PC-3 (cell line): ENCODE measurements at places on chromosomes 3 and 15. TPM values are rescaled to one million over a fixed set of nuclear protein-coding genes. Genes with fewer than 3 reads are reported as not detected.

DNA sequence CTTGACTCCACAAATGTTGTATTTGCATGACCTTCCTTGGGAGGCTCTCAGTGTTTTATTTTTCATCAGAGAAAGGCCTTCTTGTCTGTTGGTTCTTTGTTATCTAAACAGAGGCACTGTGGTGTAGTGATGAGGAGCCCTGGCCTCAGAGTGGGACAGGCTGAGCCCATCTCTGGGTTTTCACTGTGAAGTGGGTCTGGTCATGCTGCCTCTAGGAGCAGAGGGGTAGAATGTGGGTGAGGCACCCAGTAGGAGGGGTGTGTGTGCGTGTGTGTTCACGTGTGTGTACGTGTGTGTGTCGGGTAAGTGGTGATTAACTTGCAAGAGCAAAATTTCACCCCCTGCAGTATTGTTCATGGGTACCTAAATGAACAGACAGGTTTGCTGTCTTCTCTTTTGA is 14.4 kb downstream of the KLF13 start:
- no peaks in the 10 kb centered on the region for H3K27me3 ChIP-seq
- H3K4me1 ChIP-seq, result peaks cover 4% of the 10 kb centered on the region; the same call in 1 of the 2 replicates
- H3K36me3 ChIP-seq, result no peaks in the 10 kb centered on the region
- DNase-seq, result no peak
- H3K27ac ChIP-seq, result no peak overlapping the region

GRCh38 chr3:47949979-47950378 is 66.2 kb downstream of the MAP4 start:
- no peaks in the 10 kb centered on the region for H3K36me3 ChIP-seq
- H3K27ac ChIP-seq, result no peak overlapping the region
- H3K27me3 ChIP-seq, result no peaks in the 10 kb centered on the region
- no peak overlapping the region for H3K4me3 ChIP-seq

DNA sequence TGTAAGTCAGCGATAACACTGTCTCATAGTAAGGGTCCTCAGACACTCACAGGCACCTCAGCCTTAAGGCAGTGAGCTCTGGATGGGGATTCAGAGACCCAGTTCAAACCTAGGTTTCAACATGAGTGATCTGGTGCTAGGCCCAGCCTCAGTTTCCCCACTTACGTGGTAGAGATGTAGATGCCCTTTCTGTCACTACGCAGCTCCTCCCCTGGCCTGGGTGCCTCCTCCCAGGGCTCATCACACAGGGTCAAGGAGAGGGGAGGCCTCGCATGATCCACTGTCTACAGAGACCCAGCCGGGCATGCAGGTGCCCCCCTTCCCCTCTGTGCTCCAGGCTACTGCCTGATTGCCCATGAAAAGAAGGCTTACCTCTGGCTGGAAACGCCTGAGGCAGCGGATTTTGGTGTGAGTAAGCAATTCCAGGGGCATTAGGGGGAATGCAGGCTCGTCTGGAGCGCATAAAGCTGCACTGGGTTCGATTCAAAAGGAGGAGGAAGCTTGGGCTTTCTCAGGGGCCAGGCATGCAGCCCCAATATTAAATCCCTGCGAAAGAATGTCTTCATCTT is 69.8 kb upstream of the ANKRD34C start:
- no peak overlapping the region for H3K4me3 ChIP-seq
- no peaks in the 10 kb centered on the region for H3K4me1 ChIP-seq
- no peak overlapping the region for H3K27ac ChIP-seq
- DNase-seq, result no peak
- peaks cover 16% of the 10 kb centered on the region for H3K27me3 ChIP-seq

DNA sequence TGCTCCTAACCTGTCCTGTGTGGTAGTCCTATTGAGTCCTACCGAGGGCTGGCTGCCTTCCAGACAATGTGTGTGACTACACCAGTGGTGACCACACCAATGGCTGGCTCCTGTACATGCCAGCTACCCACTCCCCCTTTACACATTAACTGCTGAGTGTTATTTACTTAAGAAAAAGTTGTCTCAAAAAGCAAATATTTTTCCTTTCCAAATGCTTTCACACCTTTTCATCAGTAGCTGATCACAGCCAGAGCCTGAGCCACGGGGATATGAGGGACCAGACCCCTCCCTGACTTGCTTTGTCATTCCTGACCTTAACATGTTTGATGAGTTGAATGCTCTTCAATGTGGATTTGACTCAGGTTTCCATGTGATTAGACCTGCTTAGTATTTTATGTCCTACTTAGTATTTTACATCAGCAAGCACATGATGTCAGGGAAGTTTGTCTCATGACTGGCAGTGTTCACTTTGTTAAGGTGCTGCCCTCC is 29.6 kb upstream of the GREM1 start:
- peak overlapping the region; percentile 83 for H3K27ac ChIP-seq
- peaks cover 39% of the 10 kb centered on the region for H3K4me1 ChIP-seq
- no peaks in the 10 kb centered on the region for H3K36me3 ChIP-seq
- H3K4me3 ChIP-seq, result no peak overlapping the region

GRCh38 chr15:72838311-72838731 is 54.8 kb upstream of the ADPGK start:
- H3K36me3 ChIP-seq, result no peaks in the 10 kb centered on the region
- H3K4me1 ChIP-seq, result no peaks in the 10 kb centered on the region
- no peak overlapping the region for H3K27ac ChIP-seq
- H3K4me3 ChIP-seq, result no peak overlapping the region
- no peak for DNase-seq

DNA sequence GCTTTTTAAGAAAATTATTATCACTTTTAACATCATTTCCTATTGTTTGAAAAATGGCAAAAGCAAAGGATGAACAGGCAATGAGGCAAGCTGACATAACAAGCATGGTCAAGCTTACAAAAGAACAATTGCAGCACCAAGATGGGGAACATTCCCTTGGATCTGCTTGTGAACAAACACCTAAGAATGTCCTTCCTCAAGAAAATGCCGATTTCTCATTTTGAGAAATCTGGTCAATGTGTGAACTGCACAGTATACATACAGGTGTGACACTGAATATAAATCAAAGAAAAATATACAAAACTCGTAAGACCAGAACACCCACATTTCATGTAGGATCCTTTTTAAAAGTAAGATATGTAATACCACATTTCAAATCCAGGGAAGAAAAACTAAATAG is 58.9 kb downstream of the LRRFIP2 start:
- no peaks in the 10 kb centered on the region for H3K36me3 ChIP-seq
- no peak overlapping the region for H3K4me3 ChIP-seq
- H3K4me1 ChIP-seq, result no peaks in the 10 kb centered on the region
- peak; percentile 12 for DNase-seq
- H3K27ac ChIP-seq, result no peak overlapping the region
- no peaks in the 10 kb centered on the region for H3K27me3 ChIP-seq

- H3K27me3 ChIP-seq, result peaks cover 44% of the 10 kb centered on the region
- no peak overlapping the region for H3K27ac ChIP-seq
- no peak overlapping the region for H3K4me3 ChIP-seq
- no peak for DNase-seq
These were observed 34.6 kb upstream of the ROPN1 start for GRCh38 chr3:124026516-124026915.

DNA sequence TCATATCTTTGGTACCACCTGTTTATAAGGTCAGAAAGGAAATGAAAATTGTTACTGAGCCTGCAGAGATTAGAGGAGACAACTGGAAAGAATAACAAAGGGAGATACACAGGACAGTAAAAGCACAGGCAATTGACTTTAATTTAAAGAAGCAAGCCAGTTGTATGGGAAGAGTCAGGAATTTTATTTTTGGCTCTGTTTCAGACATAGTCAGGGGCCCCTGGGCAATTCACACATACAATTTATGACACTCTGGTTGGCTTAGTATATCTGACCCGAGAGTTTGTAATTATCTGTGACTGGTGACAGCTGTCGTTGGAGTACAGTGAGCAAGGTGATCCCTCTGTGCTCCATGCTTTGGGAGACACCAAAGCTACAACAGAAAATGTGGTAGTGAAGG is 591.9 kb upstream of the NECTIN3 start:
- H3K4me3 ChIP-seq, result no peak overlapping the region
- DNase-seq, result no peak
- no peak overlapping the region for H3K27ac ChIP-seq
- H3K36me3 ChIP-seq, result no peaks in the 10 kb centered on the region

DNA sequence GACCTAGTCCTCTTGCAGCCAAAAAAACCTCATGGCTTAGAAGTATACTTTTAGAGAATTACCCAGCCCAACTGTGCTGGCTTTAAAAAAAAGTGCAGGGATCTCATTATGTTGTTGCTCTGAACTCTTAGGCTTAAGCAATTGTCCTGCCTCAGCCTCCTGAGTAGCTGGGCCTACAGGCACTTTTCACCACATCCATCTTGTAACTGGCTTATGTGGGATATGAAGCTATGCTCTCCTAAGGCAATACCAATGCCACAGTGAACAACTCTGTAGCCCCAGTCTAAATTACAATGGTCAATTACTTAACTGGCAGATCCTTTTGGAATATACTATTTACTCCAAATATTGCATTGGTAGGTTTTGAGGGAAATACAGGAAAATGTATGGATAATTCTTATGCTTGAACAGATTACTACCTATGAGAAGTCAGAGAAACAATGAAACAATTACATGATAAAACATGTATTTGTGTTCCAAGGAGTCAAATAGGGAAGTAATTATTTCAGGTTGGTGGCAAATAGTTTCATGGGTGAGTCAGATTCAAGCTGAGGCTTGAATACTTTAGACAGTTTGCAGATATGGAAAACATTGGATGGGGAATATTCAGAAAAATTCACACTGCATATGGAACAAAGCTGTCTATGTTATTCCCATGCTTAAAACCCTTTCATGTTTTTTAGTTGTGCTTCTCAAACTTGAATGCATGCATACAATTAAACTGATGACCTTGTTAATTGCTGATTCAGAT is 34.6 kb upstream of the GPR149 start:
- H3K4me1 ChIP-seq, result no peaks in the 10 kb centered on the region
- DNase-seq, result no peak
- H3K27me3 ChIP-seq, result peaks cover 5% of the 10 kb centered on the region; the same call in 1 of the 2 replicates
- no peak overlapping the region for H3K27ac ChIP-seq

- H3K36me3 ChIP-seq, result no peaks in the 10 kb centered on the region
- peaks cover 3% of the 10 kb centered on the region; the same call in 1 of the 2 replicates for H3K27me3 ChIP-seq
- no peak for DNase-seq
- no peak overlapping the region for H3K4me3 ChIP-seq
- H3K4me1 ChIP-seq, result peaks cover 21% of the 10 kb centered on the region
- no peak overlapping the region for H3K27ac ChIP-seq
These were observed 34.0 kb upstream of the ITGA11 start for GRCh38 chr15:68465861-68466560.

- DNase-seq, result peak; percentile 26
- no peak overlapping the region for H3K27ac ChIP-seq
- H3K4me3 ChIP-seq, result no peak overlapping the region
These were observed 135.3 kb upstream of the TGFBR2 start for GRCh38 chr3:30471066-30471465.

DNA sequence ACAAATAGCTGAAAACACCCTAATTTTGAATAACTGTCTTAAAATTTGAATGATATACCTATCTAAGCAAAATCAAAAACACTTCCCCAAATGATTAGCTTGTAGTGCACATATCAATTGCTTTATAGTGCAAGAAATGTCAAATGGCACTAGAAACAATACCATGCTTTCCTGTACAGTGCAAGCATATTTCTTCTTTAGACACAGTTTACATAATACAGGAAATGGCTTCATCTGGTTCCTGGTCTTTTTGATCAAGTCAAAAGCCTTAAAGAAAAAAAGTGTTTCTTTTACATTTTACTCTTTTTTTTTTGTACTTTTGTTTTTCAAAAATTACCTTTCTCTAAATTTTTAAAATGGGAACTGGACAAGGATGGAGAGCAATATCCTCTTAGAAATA is 352.1 kb downstream of the MECOM start:
- no peak overlapping the region for H3K4me3 ChIP-seq
- no peak for DNase-seq
- H3K4me1 ChIP-seq, result peaks cover 5% of the 10 kb centered on the region; the same call in 1 of the 2 replicates
- no peaks in the 10 kb centered on the region for H3K36me3 ChIP-seq
- no peaks in the 10 kb centered on the region for H3K27me3 ChIP-seq
- H3K27ac ChIP-seq, result no peak overlapping the region

GRCh38 chr3:101828691-101829436 is 20.4 kb upstream of the NFKBIZ start:
- peak overlapping the region; percentile 76 for H3K4me3 ChIP-seq
- H3K27me3 ChIP-seq, result no peaks in the 10 kb centered on the region
- 0 out of 2 replicates have a peak overlapping the region, but pooled peaks have one; percentile 79 for H3K27ac ChIP-seq
- no peak for DNase-seq
- no peaks in the 10 kb centered on the region for H3K36me3 ChIP-seq
- peaks cover 20% of the 10 kb centered on the region for H3K4me1 ChIP-seq

DNA sequence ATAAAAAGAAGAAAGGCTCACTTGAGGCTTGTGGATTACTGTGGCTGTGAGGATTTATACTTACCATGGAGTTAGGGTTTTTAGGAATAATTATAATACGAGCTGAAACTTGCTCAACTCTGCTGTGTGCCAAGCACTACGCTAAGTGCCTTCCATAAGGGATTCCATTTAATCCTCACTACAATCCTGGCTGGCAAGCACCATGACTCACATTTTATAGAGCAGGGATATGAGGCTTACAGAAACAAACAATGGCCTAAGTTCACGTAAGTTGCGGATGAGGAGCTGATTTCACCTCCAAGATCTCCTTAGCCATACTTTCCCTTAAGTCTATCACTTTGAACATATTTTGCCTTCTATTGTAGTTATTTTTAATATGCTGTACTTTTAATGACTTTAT is 43.9 kb upstream of the ARL8B start:
- no peak overlapping the region for H3K27ac ChIP-seq
- H3K27me3 ChIP-seq, result no peaks in the 10 kb centered on the region
- H3K4me1 ChIP-seq, result peaks cover 6% of the 10 kb centered on the region; the same call in 1 of the 2 replicates

DNA sequence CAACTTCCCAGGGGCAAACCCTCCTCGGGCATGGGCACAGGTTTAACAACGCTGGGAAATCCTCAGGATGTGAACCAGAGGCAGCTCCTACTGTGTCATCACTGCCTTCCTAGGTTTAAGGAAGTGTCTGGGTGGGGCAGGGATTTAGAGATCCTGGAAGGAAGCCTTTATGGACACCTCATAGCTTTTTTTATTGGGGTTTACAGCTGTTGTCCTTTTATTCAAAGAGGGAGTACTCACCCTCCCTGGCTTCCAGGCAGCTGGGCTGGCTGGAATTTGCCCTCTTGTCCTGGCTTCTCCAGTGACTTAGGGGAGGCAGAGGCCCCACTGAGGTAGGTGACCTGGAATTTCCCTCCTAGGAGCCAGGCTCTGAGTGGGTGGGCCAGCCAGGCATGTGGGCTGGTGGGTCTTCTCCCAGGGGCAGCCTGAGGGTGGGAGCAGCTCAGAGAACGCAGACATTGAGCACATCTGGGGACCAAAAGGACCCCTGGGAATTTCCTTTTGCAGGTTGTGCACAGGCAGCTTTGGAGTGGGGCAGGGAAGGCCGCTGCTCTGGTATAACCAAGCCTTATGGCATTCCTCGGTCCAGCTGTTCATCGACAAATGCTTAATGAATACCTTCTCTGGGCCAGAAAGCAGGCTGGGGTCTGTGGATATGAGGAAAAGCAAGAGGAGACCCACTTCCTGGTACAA is 13.5 kb upstream of the FAM3D start:
- DNase-seq, result peak; percentile 56
- H3K27me3 ChIP-seq, result no peaks in the 10 kb centered on the region
- H3K4me3 ChIP-seq, result no peak overlapping the region
- H3K4me1 ChIP-seq, result peaks cover 9% of the 10 kb centered on the region; the same call in 1 of the 2 replicates

- no peak overlapping the region for H3K4me3 ChIP-seq
- DNase-seq, result no peak
- no peak overlapping the region for H3K27ac ChIP-seq
- no peaks in the 10 kb centered on the region for H3K36me3 ChIP-seq
- H3K4me1 ChIP-seq, result peaks cover 10% of the 10 kb centered on the region
These were observed 53.5 kb downstream of the ANAPC13 start for GRCh38 chr3:134432236-134432635.

THRB gene
- 7.0 and 9.7 TPM in 2 replicates for total RNA-seq

OSBPL10 gene
- 34.6 and 48.0 TPM in 2 replicates for total RNA-seq

LIPC gene
- total RNA-seq, result not detected in 2 replicates

CPLX3 gene
- total RNA-seq, result not detected in 2 replicates

LPCAT4 gene
- 37.0 and 38.2 TPM in 2 replicates for total RNA-seq

FBLN2 gene
- total RNA-seq, result 0.11 and 2.1 TPM in 2 replicates

ZMYND10 gene
- total RNA-seq, result 1.6 and 3.9 TPM in 2 replicates
